T-cell (primary cell): ENCODE measurements at places on chromosomes 5 and 9.

DNA sequence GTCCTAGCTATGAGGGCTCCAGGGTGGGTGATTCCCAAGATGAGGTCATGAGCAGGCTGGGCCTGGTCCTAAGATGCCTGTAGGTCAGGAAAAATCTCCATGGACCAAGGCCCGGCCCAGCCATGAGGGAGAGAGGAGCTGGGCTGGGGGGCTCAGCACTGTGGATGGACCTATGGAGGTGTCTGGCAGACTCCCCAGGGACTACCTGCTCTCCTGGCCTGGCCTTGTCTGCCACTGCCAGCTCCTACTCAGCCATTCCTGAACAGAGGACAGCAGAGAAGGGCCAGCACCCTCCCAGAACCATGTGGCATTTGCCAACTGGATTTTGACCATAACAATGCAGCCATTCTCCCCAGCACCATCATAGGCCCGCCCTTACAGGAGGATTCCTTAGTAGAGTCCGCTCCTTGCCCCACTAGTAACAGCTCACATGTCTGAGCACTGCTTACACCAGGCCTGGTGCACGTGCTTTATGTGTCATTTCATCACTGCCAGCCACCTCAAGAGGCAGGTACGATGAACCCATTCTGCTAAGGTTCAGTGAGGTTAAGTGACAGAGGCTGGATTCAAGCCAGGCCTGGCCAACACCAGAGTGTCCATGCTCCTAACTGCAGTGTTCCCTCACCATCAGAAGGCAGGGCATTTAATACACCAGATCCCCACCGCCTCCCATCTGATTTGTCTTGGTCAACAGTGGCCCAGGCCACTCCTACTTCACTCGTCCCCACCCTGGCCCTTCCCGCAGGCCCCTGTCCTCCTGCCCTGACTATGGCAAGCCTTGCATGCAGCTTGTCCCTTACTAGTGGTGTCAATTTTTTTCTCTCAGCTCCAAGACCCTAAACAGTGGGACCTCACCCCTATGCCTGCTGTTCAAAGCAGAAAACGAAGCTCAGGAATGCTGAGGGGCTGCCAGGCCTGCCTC, 669 bp downstream of the IL13 start:
- no peak for DNase-seq

DNA sequence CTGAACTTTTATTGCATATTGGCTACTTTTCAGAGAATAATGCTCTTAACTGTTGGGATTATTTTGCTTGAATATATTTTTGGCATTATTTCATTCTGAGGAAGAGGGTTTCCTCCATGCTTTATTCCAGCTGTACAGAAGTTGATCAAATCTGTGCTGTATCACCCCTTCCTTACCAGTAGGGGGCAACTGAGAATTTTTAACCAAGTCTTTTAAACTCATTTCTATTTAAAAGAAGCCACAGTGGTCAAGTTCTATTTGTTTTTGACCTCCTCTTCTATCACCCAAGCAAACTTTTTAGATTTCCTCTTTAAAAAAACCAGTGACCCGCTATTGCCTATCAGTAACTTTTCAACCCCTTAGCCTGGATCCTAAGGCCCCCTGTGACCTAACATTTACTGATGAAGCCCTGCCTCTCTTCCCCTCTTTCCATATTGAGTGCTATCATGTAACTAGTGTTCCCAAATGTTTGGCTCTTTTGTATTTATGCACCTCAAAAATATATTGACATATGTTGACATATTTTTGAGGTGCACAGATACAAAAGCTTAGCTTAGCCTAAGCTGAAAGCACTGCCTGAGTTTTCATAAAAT, 80.6 kb downstream of the FBXO4 start:
- DNase-seq = no peak

- no peak for DNase-seq
Observed at GRCh38 chr5:108654051-108654450, 93.6 kb upstream of the FER start.

DNA sequence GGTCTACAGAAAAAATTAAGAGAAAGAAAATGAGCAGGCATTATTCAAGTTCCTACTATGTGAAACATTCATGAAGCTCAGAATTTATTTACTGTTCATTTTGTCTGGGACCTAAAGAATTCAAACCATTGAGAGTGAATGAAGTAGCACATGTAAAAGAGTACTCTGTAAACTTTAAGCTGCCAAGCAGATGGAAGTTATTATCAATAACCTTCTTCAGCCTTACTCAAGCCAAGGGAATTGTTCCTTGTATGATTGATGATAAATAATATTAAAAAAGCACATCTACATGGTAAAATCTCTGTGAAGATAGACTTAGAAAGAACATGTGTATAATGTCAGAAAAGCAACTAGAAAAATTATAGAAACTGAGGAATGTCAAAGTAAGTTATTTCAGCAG, 17.8 kb upstream of the GLIS3 start:
- DNase-seq = no peak

- no peak for DNase-seq
Observed at GRCh38 chr9:122325124-122325523, 45.7 kb upstream of the PTGS1 start.

DNA sequence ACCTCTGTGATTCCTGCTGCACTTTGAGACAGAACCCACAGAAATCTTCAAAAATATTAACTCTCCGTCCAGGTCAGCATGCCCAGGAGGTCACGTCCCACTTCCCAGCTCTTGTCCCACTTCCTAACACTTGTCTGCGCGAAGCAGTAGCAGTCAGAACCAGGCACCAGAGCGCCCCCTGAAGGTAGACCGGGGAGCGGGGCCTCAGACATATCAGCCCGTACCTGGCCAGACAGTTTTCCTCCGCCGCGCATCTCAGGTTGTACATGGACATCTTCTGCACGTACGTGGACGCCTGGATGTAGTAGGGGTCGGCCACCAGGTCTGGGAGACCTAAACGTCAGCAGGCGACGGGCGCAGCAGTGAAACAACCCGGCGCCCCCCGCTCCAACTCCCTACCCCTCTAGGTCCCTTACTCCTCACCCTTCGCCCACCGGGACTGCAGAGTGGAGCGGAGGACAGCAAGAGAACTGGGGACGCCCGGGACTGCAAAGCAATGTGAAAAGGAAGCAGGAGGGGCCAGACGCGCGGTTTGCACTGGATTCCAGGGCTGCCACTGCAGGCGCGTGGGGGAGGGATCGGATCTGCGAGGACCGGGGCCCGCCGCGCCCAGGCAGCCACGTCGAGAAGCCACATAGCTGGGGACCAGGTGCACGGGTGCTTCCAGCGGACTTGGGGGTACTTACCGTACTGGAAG, 1.2 kb downstream of the LOX start:
- DNase-seq = no peak

- no peak for DNase-seq
Observed at GRCh38 chr9:20623748-20624124, 1.4 kb upstream of the MLLT3 start.

- DNase-seq = no peak
Observed at GRCh38 chr5:32311404-32312196, 1.1 kb downstream of the MTMR12 start.

- no peak for DNase-seq
Observed at GRCh38 chr5:142810081-142810480, 39.9 kb downstream of the ARHGAP26 start.
